Panc1 (cell line): ENCODE measurements at places on chromosomes 2 and 18. TPM values are rescaled to one million over a fixed set of nuclear protein-coding genes. Genes with fewer than 3 reads are reported as not detected.

Gene RNF152
- 0.18 TPM for total RNA-seq

- no peak for DNase-seq
- H3K27me3 ChIP-seq: peaks cover 61% of the 10 kb centered on the region
- H3K4me1 ChIP-seq: peaks cover 4% of the 10 kb centered on the region; the same call in 1 of the 2 replicates
- H3K27ac ChIP-seq: no peak within 1 kb of the TSS
Observed at GRCh38 chr2:134718817-134719814, at the start of gene TMEM163. Gene TMEM163, minus strand, starts transcription at chr2:134719000.

DNA sequence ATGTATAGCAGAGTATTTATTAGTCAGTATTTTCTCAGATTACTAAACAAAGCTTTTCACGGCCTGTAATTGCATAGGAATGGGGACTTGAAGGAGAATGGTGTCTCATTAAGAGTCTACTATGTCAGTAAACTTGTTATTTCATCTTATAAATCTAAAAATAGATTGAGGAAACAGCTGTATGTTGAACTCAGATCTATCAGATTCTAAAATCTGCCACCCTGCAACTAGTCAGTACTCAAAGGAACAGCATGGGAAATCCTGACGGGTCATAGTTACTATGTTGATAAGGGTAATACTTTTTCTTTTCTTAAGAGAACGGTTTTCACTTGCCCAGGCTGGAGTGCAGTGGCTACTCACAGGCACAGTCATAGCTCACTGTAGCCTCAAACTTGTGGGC lies 70.2 kb upstream of the EMILIN2 start:
- DNase-seq: no peak
- no peak overlapping the region for H3K4me3 ChIP-seq

DNA sequence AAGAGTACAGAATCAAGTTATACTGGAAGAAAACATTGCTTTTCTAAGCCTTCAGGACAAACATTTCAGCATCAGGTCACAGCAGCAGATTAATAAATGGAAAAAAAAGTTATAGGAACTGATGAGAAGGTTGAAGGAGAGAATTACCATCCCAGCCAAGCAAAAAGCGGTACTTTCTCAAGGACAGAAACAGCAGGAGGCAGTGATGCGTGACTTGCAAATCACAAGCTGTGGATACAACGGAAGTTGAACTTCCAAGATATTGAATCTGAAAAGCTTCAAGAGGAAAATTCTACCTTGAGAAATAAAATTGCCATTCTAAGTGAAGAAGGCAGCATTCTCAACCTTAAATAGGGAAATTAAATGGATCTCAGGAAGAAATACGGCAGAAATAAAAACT lies 18.5 kb upstream of the SERPINB12 start:
- H3K27me3 ChIP-seq: no peaks in the 10 kb centered on the region
- H3K4me3 ChIP-seq: no peak overlapping the region
- no peaks in the 10 kb centered on the region for H3K4me1 ChIP-seq
- H3K27ac ChIP-seq: no peak overlapping the region
- DNase-seq: no peak
- H3K36me3 ChIP-seq: no peaks in the 10 kb centered on the region

- peaks cover 5% of the 10 kb centered on the region for H3K27me3 ChIP-seq
- no peak overlapping the region for H3K27ac ChIP-seq
- no peaks in the 10 kb centered on the region for H3K36me3 ChIP-seq
- no peak for DNase-seq
Observed at GRCh38 chr2:29374823-29375222, 259.6 kb downstream of the CLIP4 start.

GRCh38 chr2:109516445-109517117 lies 97.2 kb downstream of the SEPTIN10 start:
- no peaks in the 10 kb centered on the region for H3K27me3 ChIP-seq
- no peak for DNase-seq
- H3K36me3 ChIP-seq: no peaks in the 10 kb centered on the region
- H3K4me1 ChIP-seq: peaks cover 6% of the 10 kb centered on the region

Gene PPP1R1C
- total RNA-seq: 2.6 TPM

Gene FAM237A
- total RNA-seq: not detected

Gene TSPYL6
- total RNA-seq: not detected

Gene MXD1
- total RNA-seq: 6.5 TPM

- no peak overlapping the region for H3K27ac ChIP-seq
- no peak for DNase-seq
- no peak overlapping the region for H3K4me3 ChIP-seq
- H3K36me3 ChIP-seq: no peaks in the 10 kb centered on the region
Observed at GRCh38 chr2:47534179-47534919, 131.4 kb downstream of the MSH2 start.

DNA sequence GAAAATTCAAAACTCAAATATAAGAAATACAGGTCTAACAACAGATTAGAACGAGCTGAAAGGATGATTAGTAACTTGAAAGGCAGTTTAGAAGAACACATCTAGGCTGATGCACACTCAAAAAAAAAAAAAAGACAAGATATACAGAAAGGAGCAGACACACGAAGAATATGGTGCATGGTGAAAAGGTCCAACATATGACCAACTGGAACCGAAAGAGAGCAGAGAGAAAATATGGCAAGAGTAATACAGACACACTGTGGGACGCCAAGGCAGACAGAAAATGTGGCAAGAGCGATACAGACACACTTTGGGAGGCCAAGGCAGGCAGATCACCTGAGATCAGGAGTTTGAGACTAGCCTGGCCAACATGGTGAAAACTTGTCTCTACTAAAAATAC lies 39.8 kb downstream of the NDUFA10 start:
- H3K4me3 ChIP-seq: no peak overlapping the region
- no peak overlapping the region for H3K27ac ChIP-seq
- H3K4me1 ChIP-seq: no peaks in the 10 kb centered on the region
- DNase-seq: no peak

Gene TUBA3E
- not detected for total RNA-seq

- H3K4me1 ChIP-seq: no peaks in the 10 kb centered on the region
- H3K4me3 ChIP-seq: no peak overlapping the region
- H3K27me3 ChIP-seq: no peaks in the 10 kb centered on the region
- no peak overlapping the region for H3K27ac ChIP-seq
- H3K36me3 ChIP-seq: no peaks in the 10 kb centered on the region
- DNase-seq: no peak
Observed at GRCh38 chr18:25067275-25068025, 284.5 kb downstream of the ZNF521 start.

DNA sequence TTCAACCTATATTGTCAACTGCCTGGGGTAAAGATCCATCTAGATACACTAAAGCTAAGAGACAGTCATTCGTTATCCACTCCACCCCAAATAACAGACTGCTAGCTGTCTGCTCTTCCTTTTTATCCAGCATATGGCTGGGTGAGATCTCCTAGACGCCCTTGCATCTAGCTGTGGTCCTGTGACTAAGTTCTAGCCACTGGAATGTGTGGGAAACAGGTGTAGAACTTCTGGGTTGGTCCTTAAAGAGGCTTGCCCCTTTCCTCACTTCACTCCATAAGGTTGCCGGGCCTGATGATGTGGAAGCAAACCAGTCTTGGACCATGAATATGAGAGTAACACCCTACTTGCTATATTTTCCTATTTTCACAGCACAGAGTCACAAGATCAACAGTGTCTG lies 3.2 kb downstream of the COA5 start:
- H3K27me3 ChIP-seq: no peaks in the 10 kb centered on the region
- no peak overlapping the region for H3K4me3 ChIP-seq
- DNase-seq: no peak
- no peak overlapping the region for H3K27ac ChIP-seq
- peaks cover 16% of the 10 kb centered on the region for H3K36me3 ChIP-seq

Gene PCARE
- not detected for total RNA-seq

DNA sequence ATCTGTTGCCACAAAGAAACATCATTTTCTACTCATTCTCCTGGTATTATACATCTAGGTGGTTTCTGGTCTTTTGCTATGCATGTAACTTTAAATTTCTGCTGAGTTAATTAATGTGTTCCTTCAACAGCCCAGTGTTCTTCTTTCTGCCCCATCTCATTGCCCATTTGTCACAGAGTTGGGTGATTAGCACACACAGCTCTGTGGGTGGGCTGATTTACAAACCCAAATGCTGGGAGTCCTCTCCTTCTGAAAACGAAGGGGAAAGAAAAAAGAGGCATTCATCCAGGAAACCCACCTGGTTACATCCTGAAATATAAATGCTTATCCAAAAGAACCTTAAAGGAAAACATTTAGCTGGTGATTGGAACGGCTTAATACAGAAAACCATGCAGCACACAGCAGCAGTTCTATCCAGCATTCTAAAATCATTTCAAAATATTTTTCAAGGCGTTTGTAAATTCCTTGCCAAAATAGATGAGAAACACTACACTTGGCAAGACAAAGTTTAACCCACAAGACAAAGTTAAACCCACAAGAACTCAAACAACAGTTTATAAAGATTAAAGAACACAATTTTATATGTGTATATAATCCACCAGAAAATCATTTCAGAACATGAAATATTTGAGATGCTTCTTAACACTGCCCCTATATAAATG lies 177.9 kb downstream of the ANTXR1 start:
- peaks cover 6% of the 10 kb centered on the region for H3K4me1 ChIP-seq
- H3K36me3 ChIP-seq: peaks cover 3% of the 10 kb centered on the region; the same call in 1 of the 2 replicates
- no peak for DNase-seq
- no peaks in the 10 kb centered on the region for H3K27me3 ChIP-seq
- peak overlapping the region; percentile 14; the same call in 1 of the 2 replicates for H3K27ac ChIP-seq
- H3K4me3 ChIP-seq: no peak overlapping the region

GRCh38 chr2:240320204-240320993 lies 115.1 kb upstream of the GPC1 start:
- H3K4me3 ChIP-seq: no peak overlapping the region
- H3K27me3 ChIP-seq: no peaks in the 10 kb centered on the region
- no peaks in the 10 kb centered on the region; the same call in 1 of the 2 replicates for H3K36me3 ChIP-seq
- H3K27ac ChIP-seq: no peak overlapping the region
- DNase-seq: no peak

- H3K4me3 ChIP-seq: no peak overlapping the region
- no peak overlapping the region for H3K27ac ChIP-seq
- H3K36me3 ChIP-seq: no peaks in the 10 kb centered on the region; the same call in 1 of the 2 replicates
- H3K4me1 ChIP-seq: no peaks in the 10 kb centered on the region
- peak; percentile 8 for DNase-seq
Observed at GRCh38 chr2:239143858-239144712, 256.7 kb downstream of the HDAC4 start.

Gene SNORC
- 6.8 TPM for total RNA-seq
